Activated CD4-positive, alpha-beta T cell treated with anti-CD3 and anti-CD28 coated beads, Interleukin-2, amount 10 ng/mL, durations not matched to agents 7 days and 5 days (primary cell): ENCODE measurements at places on chromosomes 4 and X. TPM values are rescaled to one million over a fixed set of nuclear protein-coding genes. Genes with fewer than 3 reads are reported as not detected.
A peak's percentile ranks its signal among the peaks of the same experiment; 100 is the strongest.

DGKK gene
- not detected for total RNA-seq

DDX60 gene
- total RNA-seq, result 127 TPM

- DNase-seq, result no peak
These were observed 144.2 kb downstream of the PDHA2 start for GRCh38 chr4:95984081-95984480.

DKK2 gene
- total RNA-seq, result not detected

- DNase-seq, result peak; percentile 80
These were observed 1.3 kb downstream of the AFF1 start for GRCh38 chr4:86935853-86936733.

DNA sequence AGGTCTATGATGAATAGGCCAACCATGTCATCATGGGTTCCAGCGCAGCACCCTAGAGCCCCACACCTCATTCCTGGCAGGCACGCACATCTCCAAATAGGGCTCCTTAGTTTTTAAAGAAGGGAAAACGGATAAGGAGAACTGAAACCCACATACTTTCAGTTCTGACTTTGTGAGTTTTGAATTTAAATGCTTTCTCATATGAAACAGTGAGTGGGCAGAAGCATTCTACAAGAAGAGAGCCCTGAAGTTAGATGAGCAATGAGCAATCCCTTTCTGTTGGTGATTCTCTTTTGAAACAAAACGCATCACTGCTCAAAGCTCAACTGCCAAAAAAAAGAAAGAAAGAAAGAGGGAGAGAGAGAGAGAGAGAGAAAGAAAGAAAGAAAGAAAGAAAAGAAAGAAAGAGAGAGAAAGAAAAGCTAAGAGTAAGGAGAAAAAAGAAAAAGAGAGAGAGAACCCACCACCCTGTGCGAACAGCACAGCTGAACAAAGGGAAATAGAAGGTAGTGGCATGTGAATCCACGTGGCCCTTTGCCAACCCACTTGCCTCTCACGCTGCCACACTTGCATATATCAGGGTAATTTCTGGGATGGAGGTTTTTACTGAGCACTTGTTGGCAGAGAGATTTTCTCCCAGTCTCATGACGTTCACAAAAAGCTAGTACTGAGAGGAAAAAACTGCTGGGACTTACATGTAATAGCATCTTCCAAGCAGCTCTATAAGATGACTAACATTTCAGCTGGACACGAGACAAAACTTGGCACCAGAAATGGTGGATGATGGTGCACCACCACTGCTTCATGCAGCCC lies 31.0 kb downstream of the TMSB4X start:
- DNase-seq, result no peak

- no peak for DNase-seq
These were observed 7.6 kb upstream of the GJB1 start for GRCh38 chrX:71215338-71215912.

DNA sequence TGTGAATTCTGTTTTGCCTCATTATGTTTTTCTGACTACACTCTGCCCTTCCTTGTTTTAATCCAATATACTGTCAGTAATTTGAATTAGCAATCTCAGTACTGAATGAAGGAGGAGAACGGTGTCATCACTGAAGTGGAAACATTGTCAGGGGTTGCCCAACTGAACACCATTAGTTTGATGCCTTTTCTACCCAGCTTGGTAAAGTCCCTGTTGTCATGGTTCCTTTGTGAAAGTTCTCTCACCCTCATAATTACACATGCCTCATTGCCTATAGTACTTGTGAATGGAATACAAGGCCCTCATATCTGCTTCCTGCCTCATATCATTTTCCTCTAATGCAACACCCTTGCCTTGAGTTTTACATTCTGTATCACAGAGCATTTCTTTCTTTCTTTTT lies 76.9 kb downstream of the RRAGB start:
- no peak for DNase-seq

NUP62CL gene
- total RNA-seq, result 3.1 TPM

DNA sequence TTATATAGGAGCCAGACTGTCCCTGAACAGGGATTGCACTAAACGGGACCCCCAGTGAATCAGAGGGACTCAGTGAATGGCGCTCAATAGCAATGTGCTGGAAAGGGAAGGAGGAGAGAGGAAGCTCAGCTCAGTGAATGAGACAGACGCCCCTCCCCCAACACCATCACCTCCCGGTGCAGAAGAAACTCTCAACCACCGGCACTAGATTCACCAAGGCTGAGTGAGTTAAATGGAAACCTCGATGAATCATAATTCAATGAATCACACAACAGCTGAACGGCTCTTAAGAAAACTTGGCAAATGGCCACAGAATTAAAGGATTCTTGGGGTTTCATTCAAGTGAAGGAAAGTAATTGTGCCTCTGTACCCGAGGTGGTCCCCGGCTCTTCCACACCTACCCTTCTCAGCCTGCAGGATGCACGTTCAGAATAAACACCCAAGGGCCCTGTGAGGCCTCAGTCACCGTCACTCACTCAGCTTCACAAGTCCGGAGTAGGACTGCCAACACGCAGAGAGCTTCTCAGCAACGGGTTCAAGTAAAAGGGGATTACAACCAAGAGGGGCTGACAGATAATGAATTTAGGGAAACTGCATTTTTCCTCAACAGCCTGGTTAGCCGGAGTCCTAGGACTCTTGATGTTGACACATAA lies 29.3 kb downstream of the CRMP1 start:
- DNase-seq, result peak; percentile 61

DNA sequence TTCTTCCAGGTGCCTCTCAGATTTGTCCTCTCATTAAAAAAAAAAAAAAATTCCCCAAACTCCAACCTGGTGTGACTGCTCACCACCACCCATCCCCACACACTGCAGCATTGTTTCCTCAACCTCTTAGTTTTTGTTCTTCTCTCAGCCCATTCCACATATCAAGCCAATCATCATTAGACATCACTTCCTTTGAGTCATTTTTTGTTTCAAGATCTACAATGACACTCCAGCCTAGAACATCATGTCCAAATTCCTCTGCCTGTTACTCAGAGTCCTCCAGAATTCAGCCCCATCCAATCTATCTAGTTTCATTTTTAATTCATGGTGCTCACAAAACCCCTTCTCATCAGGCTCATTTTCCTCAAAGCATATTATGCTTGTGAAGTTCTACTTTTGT lies 262.5 kb upstream of the TEX13A start:
- DNase-seq, result no peak

- DNase-seq, result no peak
These were observed 18.6 kb downstream of the CLTRN start for GRCh38 chrX:15646031-15646430.

AFF2 gene
- total RNA-seq, result 0.69 TPM

CORIN gene
- not detected for total RNA-seq

DNA sequence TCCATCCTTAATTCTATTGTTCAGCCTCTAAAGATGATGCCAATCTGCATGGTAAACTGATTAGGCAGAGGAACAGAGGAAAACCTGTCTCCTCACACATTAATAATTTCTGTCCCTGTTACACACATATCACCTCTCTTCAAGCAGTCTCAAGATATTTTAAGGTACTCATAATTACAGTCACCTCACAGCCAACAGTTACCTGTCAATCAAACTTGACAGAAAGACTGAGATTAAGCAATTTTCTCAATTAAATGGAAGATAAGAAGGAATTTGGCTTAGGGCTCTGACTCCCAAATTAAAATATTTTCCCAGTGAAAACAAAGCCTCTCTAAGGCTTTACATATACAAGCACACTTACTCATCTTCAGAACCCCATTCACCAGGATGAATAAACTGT lies 85.2 kb downstream of the MAPK10 start:
- no peak for DNase-seq

DNA sequence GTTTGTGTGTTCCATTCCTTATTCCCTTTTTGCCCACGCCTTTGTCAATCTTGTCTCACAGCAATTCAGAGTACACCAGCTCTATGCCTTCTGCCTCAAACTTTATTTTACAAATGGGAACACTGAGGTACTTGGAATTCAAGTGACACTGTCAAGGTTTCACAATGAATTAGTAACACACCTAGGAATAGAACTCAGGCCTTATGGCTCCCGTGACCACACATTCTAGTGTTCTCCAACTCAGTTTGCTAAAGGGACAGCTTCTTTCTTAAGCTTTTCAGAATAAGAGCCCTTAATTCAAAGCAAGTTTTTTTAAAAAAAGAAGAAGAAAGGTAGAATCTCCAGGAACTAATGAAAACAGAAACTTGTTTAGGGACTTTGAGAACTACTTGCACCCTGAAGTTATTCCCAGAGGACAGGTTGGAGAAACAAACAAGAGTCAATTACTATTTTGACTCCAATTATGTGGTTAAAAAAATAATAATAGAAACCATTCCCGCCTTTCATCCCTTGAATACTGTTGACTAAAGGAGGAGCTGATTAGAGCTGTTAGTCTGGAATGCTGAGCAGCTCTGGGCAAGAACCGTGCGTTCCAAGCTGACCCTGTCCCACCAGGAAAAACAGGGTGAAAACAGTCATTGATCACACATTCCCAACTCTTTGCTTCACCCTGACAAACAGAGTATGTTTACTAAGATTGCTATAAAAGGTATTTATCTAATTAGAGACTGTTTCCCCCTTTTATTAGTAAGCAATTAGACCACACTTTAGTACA lies 408.8 kb upstream of the CNKSR2 start:
- no peak for DNase-seq

ELMOD2 gene
- total RNA-seq, result 17.4 TPM

- no peak for DNase-seq
These were observed at the start of gene LRP2BP for GRCh38 chr4:185395238-185395955. TSS of gene LRP2BP (minus strand) at chr4:185395924. CDS start at chr4:185378186, 17,738 bp downstream.

DNA sequence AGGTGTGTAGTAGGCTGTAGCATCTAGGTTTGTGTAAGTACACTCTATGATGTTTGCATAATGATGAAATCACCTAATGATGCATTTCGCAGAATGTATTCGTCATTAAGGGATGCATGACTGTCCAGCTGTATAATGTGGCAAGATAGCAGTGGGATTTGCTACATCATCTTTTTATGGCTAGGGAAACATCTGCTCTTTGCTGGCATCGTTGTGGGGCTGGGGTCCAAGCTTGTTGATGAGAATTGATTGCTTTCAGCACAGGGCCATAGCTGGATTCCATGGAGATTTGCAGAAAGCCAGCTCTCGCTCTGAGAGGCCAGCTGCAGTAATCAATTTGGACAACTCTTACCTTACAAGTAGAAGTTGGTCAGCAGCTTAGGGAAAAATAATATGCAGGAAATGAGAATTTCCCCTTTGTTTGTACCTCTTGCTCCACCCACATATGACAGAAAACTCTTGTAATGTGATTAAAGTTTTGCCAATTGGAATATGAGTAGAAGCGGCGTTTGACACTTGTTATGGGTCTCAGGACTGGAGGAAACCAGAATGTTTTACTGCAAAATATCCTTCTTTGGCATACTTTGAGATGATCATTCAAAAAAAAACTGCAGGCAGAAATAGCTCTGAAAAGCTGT lies 310.5 kb downstream of the RAPGEF2 start:
- DNase-seq, result no peak

DNA sequence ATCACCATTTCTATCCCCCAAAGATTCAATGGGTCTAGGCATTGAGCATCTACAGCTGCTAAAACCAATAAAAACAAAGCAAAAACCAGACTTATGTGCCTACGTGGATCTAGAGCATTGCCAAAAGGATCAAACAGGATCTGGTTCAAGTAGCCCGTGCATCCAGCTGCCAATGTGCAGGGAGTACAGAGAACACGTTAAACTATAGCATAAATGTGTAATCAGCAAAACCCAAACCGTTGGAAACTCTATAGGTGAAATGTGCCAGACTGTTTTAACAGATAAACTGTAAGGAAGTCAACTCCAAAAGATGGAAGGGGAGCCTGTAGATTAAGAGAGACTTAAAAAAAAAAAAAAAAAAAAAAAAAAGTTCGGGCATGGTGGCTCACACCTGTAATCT lies 58.5 kb downstream of the APOO start:
- no peak for DNase-seq

- no peak for DNase-seq
These were observed 219.6 kb upstream of the MAOA start for GRCh38 chrX:43436517-43436916.

DNA sequence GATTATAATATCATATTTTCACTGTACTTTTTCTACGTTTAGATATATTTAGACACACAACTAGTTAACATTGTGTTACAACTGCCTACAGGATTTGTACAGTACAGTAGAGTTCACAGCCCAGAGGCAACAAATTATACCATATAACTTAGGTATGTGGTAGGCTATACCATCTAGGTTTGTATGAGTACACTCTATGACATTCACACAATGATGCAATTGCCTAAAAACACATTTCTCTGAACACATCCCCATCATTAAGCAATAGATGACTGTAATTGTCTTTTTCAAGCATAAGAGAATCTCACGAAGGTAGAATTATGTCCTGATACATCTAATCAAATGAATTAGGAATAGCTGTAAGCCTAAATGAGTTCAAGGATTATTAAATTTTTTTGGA lies 12.3 kb upstream of the TIGD2 start:
- DNase-seq, result no peak

HPGD gene
- 7.3 TPM for total RNA-seq

ESX1 gene
- not detected for total RNA-seq

DNA sequence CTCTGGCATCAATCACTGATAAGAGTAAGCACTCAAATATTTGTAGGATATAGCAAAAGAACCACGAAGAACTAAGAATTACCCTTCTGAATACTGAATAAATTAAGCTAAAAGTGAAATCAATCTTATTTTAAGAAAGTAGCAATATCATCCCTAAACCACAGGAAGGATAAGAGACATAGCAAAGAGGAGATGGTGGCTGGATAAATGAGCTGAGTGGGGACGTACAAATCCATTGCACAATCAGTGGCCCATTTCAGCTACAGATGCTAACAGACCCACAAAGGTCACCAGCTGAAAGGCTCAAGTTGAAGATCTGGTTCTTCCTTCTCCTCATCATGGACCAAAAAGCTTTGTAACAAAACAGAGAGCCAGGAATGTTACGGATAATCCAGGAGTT lies 77.1 kb downstream of the SLC9A7 start:
- DNase-seq, result no peak

DNA sequence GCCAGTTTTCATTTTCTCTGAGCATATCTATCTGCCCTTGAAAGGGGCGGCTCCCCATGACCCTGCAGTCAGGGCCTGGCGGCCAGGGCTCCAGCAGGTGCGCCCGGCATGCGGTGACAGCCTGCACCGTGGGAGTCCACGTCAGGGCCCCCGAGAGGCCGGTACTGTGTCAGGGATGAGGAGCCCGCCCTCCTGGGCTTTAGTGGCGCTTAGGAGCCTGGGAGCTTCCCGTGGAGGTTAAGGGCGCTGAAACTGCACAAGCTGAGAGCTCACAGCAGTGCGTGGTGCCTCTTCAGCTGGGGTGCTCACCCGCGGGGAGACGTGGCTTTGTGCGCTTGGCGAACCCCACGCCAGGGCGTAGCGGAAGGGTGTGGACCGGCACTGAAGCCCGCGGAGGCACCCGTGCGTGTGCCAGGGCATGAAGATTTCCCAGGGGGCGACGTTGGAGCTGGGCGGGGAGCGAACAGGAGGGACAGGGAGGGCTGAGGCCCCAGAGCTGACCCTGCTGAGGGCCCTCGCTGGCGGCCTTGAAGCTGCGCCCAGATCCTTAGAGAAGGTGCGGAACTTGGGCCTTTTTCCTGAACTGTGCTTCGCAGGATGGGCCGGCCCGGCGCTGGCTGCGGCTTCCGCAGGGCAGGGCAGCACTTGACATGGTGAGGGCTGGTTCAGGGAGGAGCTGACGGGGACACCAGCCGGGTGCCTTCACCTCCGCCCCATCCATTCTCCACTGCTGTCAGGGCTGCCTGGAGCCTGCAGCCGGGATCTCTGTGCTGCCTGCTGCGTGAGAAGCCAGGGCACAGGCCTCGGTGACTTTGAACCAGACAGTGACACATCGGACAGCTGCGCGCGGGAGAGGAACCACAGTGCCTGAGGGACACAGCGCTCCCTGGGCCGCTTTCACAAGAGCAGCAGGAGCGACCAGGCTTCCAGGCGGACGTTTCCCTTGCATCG lies 32.9 kb downstream of the HTT-AS start:
- DNase-seq, result peak; percentile 58
